Gastroesophageal sphincter (tissue), 4 donors: ENCODE measurements at places on chromosomes 3 and 15. TPM values are rescaled to one million over a fixed set of nuclear protein-coding genes. Genes with fewer than 3 reads are reported as not detected.

- no peak for ATAC-seq
Observed at GRCh38 chr3:141921316-141921715, 44.9 kb downstream of the ATP1B3 start.

- ATAC-seq: no peak
Observed at GRCh38 chr3:85709346-85709892, 750.6 kb downstream of the CADM2 start.

The SETMAR gene
- 24.4 TPM for total RNA-seq

DNA sequence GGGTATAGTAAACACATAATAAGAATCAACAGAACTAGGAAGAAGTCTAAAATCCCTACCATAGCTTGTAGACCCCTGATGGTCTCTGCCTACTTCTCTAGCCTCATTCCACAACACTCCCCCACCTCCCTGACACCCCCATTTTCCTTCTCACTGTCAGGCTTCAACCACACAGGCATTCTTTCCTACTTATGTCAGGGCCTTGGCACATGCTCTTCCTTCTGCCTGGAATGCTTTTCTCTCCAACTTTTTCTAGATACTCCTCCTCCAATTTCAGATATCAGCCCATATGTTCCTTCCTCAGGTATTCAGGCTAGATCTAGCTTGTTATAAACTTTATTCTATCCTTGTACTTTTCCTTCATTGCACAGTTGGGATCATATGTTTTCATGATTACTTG is 106.0 kb upstream of the MRPL3 start:
- ATAC-seq: no peak

GRCh38 chr3:53202331-53203015 is 41.5 kb downstream of the PRKCD start:
- ATAC-seq: no peak

DNA sequence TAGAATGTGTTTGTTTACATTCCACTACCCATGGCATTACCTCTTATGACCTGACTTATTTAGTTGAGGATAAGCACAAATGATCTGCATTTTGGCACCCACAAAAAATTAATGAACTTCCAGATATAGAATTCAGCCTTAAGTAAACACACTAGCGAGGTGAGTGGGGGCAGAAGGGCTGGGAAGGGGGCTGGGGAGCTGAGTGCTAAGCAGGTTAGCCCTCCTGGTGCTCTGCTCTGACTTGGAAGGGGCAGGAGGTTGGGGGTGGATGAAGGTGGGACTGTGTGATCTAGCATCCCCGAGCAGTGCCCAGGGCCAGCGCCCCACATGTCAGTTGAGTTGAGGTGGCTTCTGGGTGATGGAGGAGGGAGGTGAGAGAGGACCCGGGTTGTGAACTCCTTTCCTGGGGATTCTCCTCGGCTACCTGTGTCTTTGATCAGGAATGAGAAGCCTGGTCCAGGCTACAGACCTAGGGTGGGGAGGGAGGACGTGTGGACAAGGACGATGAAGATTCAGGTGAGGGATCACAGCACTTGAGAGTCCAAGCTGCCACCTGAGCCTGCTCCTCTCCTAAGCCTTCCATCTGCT is 178.6 kb upstream of the SMAD3 start:
- no peak for ATAC-seq

The ARNT2 gene
- 8.2 TPM for total RNA-seq

The GBE1 gene
- total RNA-seq: 59.4 TPM

- no peak for ATAC-seq
Observed at GRCh38 chr15:83585601-83586335, 68.2 kb upstream of the ADAMTSL3 start.

DNA sequence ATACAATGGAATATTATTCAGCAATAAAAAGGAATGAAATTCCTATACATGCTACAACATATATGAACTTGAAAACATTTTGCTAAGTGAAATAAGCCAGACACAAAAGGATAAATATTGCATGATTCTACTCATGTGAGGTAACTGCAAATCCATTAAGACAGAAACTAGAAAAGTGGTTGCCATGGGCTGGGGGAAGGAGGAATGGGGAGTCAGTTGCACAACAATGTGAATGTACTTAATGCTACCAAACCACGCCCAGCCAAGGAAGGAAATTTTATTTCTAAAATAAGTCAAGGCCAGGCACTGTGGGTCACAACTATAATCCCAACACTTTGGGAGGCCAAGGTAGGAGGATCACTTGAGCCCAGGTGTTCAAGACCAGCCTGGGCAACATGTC is 9.8 kb upstream of the GMPPB start:
- no peak for ATAC-seq

- ATAC-seq: peak; percentile 45
Observed at GRCh38 chr3:108006077-108006771, 84.6 kb downstream of the CD47 start.

GRCh38 chr15:29225534-29226234 is 43.9 kb downstream of the NSMCE3 start:
- no peak for ATAC-seq

The ARID3B gene
- total RNA-seq: 8.4 TPM

The ERICH6 gene
- total RNA-seq: not detected

The P2RY14 gene
- 90.5 TPM for total RNA-seq
